ENCODE measurements at places on chromosomes 6 and 20. TPM values are rescaled to one million over a fixed set of nuclear protein-coding genes. Genes with fewer than 3 reads are reported as not detected.

The SCRT2 gene
- not detected for polyA plus RNA-seq

DNA sequence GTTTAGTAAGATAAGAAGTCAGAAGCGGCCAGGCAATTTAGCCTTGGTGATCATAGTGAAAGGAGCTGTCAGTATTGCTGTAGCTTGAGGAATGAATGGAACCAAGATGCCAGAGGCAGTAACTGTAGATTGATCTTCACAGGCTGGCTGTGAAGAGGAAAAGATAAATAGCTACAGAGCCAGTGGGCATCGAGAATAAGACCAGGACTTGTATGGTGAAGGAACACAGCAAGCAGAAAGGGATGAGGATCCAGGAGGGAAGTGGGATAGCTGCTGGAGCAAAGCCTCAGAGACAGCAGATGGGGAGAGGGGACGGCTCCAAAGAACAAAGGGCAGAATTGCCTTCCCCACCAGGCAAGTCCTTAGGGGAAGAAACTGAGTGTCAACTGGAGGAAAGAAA, 294.4 kb upstream of the PLN start:
- no peak for DNase-seq

The NKAPL gene
- 1.2 TPM for polyA plus RNA-seq

DNA sequence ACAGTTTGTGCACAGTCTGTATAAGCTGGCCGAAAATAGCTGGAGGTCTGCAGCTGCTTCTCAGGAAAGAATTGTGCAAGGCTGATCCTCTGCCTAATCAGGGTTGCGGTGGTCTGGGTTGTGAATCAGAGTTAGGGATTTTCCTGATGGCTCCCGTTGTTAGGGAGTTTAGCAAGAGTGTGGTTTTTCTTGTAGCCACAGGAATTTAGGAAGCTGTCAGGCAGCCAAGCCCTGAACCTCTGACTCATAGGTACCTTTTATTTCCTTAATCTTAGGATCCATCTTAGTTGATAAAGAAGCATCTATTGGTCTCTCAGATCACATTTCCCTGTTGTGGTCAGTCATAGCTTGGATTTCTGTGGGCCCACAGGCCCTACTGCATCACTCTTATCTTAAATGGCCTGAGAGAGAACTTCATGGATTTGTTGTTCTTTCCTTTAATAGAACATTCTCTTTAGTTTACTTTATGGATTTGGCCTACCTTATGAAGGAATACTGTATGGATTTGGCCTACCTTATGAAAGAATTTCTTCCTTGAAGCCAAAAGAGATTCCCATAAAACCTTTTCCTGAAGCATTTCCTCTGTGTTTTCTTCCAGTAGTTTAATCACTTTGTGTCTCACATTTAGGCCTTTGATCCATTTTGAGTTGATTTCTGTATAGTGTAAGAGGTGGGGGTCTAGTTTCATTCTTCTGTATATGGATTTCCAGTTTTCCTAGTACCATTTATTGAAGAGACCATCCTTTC, 10.3 kb downstream of the KIF25 start:
- no peak for DNase-seq

- DNase-seq = no peak
Measured at GRCh38 chr6:32083812-32084768, 25.0 kb downstream of the TNXB start.

GRCh38 chr20:57051096-57051495, 215.3 kb downstream of the BMP7 start:
- no peak for DNase-seq

The GATA5 gene
- polyA plus RNA-seq = not detected
